ENCODE measurements at places on chromosomes 13 and 19.

DNA sequence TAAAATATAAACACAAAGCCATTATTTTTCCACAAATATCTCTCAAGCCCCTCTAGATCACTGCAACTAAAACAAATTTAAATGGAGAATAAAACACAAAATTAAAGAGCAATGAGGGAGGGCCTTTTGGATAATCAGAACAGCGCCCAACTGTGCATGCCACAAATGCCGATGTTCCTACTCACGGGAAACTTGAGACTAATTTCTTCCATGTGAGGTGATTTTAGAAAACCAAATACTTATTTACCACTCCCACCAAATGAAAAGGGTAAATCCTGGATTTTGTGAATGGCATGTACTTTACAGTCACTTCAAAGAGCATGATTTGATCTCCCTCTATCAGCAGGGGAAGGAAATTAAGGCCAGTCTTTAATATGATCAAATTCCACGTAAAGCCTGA lies 74.8 kb downstream of the SLC7A1 start:
- DNase-seq = no peak

- DNase-seq = no peak
These were observed 36.3 kb downstream of the RDH8 start for GRCh38 chr19:10049626-10050025.

- no peak for DNase-seq
These were observed 1551.1 kb downstream of the EFNB2 start for GRCh38 chr13:104984296-104984818.

DNA sequence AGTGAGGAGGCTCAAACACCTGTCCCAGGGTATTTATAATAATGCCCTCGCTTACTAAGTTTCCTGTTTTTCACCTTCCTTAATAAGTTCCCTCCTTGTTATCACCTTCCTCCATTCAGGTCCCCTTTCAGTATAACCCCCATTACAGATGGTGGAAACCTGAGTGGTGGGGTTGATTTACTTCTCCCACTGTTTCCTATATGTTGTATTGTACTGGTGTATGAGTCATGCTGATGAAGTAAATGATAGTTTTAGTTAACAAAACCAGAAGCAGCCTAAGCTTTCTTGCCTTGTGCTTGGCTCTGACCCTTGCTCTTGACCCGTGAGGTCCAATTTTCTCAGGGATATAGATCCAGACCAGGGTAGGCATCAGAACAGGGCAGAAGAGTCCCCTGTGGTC lies 22.3 kb upstream of the TNFSF11 start:
- DNase-seq = no peak

DNA sequence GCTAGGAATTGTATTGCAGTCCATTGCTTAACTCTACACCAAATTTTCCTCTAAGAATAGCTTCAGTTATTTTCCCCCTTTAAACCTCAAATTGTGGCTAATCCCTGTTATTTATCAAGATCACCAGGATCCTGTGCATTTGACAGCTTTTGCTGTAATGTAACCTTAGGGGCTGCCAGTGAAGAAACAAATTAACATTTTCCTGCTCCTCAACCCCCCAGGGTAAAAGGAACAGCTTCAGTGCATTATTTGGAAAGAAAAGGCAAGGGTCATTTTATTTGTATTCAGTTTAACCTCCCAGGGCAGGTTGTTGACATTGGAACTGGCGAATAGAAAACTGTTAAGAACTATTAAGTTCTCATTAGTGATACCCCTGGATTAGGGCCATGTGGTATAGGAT lies 57.0 kb downstream of the PCDH20 start:
- no peak for DNase-seq

DNA sequence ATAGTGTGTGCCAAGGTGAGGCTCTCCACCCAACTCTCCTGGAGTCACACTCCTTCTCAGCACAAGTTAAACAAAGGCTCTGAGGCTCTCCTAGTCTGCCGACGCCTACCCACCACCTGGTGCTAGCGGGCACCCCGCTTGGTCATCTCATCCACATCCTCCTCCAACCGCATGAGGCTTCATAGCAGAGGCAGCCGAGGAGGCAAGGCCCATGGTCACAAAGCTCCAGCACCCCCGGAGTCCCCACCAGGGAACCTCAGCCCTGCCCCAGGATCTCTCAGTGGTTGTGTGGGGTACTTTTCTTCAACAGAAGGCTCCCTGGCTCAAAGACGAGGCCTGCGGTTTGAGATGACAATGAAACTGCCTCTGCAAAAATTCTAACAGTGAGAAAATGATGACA lies 43.0 kb downstream of the STK24 start:
- DNase-seq = no peak

- DNase-seq = no peak
These were observed 43.6 kb downstream of the RUBCNL start for GRCh38 chr13:46343279-46343994.

GRCh38 chr19:47022140-47022536 lies 2.5 kb downstream of the NPAS1 start:
- no peak for DNase-seq

- DNase-seq = no peak
These were observed 442 bp downstream of the REXO1 start for GRCh38 chr19:1847684-1848398.

DNA sequence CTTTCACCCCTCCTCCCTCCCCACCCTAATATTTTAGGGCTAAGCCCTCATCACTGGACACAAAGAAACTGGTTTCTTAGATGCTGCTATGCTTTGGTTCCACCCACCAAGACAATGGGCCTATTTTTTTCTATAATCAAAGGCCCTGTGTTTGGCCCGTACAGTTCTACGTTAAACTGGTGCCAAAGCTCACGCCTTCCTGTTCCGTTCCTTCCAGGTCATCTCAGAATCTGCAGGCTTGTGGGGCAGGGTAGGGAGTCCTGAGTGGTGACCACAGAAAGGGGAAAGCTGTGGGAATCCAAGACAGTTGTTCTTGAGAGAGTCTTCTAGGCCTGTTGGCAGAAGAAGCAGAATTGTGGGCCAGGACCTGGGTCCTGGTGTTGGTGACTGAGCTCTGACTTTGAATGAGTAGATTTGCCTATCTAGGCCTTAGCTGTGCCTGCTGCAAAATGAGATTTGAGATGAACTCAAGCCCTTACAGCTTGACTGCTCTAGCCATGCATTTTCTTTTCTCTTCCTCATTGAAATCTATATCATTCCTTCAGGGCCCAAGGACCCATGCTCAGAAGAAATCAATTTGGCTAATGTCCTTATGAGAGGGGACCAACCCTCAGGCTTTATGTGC lies 19.1 kb upstream of the CXCL17 start:
- DNase-seq = no peak

DNA sequence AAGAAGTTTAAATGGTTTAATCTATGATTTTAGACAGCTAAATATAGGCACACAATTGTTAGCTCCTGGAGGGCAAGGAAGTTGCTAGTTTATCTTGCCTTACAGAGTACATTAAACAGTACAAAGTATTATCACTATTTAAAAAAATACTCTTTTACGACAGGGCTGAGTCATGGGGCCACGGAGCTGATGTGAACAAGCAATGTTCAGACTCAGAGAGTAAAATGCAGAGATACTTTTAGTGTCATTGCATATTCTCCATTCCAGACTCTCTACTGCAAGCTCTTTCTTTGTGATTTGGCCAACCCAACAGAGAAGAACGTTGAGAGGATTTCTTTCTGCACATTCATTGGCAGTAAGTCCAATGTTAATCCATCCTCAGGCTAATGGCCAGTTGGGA lies 352.4 kb downstream of the SPRY2 start:
- DNase-seq = no peak

GRCh38 chr19:6217752-6218334 lies 61.9 kb downstream of the MLLT1 start:
- DNase-seq = no peak

DNA sequence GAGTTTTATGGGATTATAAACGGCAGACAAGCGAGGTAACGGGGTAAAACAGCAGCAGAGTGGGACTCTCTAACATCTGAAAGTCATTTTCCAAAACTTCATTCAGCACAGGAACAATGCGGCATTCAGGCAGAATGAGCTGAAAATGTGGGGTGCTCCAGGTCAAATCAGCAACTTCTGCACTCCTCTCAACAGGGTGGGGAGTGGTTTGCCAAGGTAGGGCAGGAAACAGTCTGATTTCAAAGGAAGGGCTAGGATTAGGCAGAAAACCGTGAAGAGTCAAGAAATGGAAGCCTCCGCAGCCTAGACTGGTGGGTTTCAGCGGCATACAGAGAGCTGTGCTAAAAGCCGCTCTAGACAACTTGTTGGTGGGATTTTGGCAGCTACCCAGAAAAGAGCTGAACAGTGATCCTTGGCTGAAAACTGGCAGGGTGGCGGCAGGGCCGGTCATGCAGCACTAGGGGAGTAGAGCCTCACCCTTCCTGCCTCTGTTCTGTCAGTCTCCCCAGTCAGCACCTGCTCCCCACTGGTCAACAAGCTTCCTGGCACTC lies 154.2 kb upstream of the KLF12 start:
- DNase-seq = no peak

DNA sequence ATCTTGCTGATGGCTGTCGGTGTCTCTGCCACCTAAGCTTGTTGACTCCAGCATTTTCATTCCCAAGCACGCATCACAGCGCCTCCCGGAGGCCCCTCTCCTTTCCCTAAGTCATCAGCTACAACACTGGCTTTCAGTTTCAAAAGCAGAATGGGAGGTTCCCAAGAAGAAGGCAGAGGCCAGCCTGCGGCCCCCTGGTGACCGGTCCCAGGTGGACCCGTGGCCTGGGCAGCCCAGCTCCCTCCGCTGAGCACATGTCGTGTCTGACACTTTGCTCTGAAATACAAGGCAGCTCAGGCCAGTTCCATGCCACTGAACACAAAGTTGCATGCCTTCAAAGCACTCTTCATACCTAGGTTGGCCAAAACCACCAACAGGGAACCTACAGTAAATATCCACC lies 8.5 kb downstream of the MLLT1 start:
- DNase-seq = no peak

DNA sequence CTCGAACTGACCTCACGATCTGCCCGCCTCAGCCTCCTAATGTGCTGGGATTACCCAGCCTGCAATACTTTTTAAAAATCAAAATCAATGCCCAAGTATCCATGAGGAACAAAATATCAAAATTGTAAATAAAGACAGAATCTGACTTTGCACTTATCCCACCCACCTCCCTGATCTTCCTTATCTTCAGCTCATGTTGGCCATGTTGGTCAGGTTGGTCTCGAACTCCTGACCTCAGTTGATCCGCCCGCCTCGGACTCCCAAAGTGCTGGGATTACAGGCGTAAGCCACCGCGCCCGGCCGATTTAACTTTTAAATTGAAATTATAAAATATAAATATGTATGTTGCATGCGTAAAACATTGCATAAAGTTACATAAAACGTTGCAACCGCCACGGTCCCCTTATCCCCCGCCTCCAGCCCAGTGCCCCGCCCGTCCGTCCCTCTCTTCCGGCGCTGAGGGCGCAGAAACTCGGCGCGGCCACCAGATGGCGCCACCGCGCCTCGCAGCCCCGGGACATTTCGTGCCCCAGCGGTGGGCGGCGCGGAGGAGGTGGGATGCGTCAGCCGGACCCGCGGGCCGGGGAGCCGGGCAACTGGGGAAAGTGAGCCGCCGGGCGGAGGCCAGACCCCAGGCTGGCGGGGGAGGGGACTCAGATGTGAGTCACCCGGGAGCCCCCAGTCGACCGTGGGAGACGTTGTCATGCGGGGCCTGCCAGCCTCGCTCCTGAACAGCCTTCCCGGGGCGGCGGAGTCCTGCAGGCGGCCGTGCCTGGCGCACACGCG lies 1.5 kb upstream of the GADD45B start:
- DNase-seq = no peak

GRCh38 chr13:50928659-50929462 lies 19.3 kb downstream of the RNASEH2B start:
- DNase-seq = no peak

- DNase-seq = no peak
These were observed 7.3 kb upstream of the NLRP8 start for GRCh38 chr19:55940306-55940705.

DNA sequence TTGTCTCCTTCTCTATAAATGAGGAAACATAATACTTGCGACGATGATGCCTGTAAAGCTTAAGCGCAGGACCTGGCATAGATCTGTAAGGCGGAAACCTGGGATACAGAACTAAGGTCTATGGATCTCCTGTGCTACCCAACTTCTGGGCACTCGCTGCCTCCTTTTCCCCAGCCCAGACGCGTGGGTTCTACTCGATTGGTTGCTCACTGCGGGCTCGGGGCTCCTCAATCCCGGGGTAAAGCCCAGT lies 615 bp upstream of the PSMC4 start:
- DNase-seq = no peak

- DNase-seq = no peak
These were observed 6.4 kb upstream of the PDE4C start for GRCh38 chr19:18232540-18233223.

DNA sequence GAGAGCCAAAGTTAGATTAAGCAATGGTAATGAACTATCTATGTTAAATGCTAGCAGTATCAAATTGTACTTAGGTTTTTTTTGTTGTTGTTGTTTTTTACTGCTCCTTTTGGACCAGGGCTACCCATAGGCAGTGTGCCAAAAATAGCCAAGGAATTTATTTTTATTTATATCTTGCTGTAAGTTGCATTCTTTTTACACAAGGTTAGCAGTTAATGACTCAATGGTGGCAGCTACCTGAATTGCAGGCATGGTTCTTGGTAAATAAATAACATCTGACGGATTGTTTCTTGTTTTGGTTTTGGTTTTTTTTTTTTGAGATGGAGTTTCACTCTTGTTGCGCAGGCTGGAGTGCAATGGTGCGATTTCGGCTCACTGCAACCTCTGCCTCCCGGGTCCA lies 194.8 kb upstream of the TSC22D1 start:
- no peak for DNase-seq

GRCh38 chr19:14346279-14346678 lies 35.0 kb upstream of the ADGRE5 start:
- no peak for DNase-seq

DNA sequence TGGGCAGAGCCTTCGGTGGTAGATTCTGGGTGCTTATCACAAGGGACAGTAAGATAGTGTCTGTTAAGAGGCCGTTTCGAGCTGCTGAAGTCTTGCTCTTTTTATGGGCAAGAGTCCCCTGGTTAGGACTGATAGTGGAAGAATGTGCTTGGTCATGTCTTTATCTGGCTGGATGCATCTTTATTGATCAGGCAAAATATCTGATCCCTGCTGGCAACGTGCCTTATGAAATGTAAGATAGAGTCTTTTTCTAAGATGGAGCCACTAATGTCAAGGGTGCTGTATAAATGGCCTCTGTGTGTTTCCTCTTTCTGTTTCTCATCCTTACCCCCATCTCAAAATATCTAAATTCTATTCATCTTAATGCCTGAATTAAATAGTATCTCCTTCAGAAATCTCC lies 53.3 kb downstream of the MYO16 start:
- no peak for DNase-seq

- DNase-seq = no peak
These were observed 125.5 kb upstream of the TRPC4 start for GRCh38 chr13:37995092-37995491.

- no peak for DNase-seq
These were observed 2.8 kb downstream of the NACC1 start for GRCh38 chr19:13120817-13121216.

GRCh38 chr13:98672947-98673613 lies 79.4 kb downstream of the SLC15A1 start:
- no peak for DNase-seq

- no peak for DNase-seq
These were observed 74.3 kb upstream of the LRCH1 start for GRCh38 chr13:46478651-46479050.

- no peak for DNase-seq
These were observed 10.9 kb upstream of the GAS6 start for GRCh38 chr13:113874579-113875428.

GRCh38 chr19:873084-873483 lies 13.6 kb downstream of the CFD start:
- peak; percentile 86 for DNase-seq

All from keratinocyte (primary cell).